ENCODE measurements at places on chromosomes 11 and 22.

DNA sequence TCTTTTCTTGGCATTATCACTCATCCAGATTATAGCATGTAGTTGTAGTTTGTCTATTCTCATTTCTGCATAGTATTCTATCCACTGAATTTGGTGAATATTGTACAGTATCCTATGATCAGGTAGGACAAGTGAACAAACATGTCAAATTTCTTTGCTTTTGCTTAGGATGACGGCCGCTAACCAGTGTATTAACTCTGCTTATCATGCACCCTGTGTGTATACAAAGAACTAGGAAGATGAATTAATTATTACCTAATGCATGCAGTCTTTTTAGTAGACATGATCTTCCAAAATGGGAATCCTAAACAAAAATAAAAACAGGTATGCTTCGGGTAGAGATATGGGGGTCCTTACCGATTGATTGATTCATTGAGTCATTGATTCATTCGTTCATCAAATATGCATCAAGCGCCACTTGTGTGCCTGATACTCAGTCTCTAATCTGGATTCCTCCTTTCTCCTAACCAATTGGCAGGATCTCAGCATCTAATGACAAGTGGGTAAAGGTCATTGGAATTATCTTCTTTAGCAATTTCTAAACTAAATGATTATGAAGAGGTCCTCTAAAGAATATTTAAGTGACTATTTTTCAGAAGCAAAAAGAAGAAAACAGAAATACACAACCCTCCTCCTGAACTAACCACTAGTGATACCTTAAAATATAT, 27.9 kb downstream of the PRDM11 start:
- no peak for DNase-seq

GRCh38 chr22:44750481-44750880, 1.9 kb upstream of the ARHGAP8 start:
- DNase-seq: no peak

- DNase-seq: no peak
Measured at GRCh38 chr11:116334596-116334995, 438.2 kb downstream of the BUD13 start.

DNA sequence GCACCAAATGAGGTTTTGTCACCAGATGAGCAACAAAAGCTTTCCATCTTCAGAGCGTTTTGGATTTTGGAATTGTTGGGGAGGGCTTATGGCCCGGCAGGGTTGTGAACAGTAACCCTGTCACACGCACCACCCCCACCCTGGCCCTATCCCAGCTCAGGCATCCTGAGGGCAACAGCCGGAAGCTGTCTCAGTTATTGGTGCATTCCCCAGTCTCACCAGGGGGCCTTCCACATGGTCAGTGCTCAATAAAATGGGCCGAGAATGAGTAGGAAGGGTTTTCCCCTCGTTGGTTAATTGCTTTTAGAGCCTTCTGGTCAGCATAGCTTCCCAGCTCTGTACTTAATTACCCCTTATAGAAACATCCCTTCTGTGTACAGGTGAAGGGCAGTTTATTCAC, 46.0 kb downstream of the LRP5 start:
- no peak for DNase-seq

GRCh38 chr11:26134481-26135355, 197.2 kb upstream of the ANO3 start:
- peak; percentile 44 for DNase-seq

DNA sequence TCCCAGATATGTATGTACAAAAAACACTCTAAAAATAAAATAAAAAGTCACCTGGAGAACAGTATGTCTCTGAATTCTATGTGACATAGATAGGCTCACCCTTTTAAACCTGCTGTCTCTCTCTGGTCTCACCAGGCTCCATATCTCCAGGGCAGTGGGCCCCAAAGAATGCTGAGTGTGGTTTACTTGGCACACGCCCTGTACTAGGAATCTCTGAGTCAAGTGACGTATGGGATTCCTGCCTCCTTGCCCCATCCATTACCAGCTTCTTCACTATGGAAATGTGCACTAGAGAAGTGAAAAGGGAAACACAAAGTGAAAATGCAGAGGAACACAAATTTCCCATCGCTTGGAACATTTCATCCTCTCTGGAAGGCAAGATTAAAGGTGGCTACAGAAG, 722.2 kb upstream of the TENM4 start:
- peak; percentile 34 for DNase-seq

DNA sequence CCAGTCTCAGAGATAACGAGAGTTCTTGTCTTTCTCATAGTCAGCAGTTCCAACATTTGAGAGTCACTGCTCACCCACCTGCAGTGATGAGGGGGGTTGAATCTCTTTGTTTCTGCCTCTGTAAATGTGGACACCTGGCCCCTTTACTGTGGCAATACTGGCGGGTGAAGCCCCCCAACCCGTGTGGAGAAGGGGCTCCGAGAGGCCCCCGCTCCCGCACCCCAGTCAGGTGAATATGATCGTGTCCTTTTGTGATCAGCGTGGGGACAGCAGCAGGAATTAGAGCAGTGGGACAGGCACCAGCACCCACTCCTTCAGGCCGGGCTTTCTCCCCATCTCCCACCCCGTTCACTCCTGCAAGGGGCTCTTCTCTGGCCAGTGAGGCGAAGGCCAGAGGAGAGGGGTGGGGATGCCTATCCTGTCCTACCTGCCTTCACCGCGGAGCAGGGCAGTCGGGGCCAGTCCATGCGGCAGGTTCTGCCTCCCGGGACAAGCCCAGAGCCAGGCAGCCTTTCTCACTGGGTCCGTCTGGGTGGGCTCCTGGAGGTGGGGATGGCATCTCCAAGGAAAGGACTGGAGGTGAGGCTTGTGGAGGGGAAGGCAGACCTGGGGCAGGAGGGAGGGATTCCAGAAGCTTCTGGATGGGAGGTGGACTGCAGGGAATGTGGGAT, 12.7 kb upstream of the CELSR1 start:
- no peak for DNase-seq

- no peak for DNase-seq
Measured at GRCh38 chr11:68076371-68077042, 37.7 kb downstream of the TCIRG1 start.

DNA sequence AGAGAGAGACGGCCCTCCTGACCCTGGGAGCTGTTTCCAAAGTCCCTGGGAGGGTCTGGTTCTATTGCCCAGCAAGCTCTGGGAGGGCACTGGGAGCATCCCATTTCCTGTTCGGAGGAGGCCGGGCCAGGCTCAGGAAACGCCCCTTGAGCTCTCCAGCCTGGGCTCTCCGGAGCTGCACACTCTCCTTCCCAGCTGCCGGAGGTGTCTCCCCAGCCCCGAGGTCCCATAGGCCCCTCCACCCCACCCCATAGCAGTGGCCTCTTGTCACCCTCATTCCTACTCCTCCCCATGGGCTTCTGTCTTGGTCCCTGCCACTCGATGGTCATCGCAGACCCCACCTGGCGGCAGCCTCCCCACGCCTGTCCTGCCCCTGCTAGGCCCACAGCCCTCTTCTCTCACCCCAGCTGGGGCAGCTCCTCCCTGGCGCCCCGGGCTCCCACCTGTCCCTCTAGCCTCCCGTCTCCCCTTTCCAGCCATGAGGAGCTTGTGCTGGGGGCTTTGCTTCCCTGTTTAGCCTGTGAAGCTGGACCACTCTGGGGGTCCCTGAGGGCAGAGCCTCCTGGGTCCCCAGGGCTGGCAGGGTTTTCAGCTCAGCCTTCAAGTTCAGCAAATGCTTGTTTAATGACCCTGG, 2.8 kb downstream of the TSPAN32 start:
- DNase-seq: no peak

- no peak for DNase-seq
Measured at GRCh38 chr11:48081151-48082010, 101.0 kb downstream of the PTPRJ start.

DNA sequence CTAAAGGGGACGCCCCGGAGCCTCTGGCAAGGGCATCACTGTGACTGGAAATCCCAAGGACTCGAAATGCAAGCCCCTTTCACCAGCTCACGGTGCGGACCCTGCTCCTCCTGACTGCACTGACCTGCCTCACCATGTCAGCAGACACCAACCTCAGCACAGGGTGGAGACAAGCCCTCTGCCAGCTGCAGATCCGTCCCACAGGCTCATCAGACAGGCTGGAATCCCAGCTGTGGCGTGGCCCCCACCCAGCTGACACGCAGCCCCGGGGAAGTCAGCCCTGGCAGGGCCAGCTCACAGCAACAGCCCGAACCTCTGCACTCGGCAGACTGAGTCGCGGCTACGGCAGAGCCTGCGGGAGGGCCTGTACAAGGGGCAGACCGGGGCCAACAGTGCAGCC, 36.8 kb downstream of the BRD1 start:
- no peak for DNase-seq

Data from HCEC 1CT (cell line).